ENCODE measurements at places on chromosomes 16 and 17.

DNA sequence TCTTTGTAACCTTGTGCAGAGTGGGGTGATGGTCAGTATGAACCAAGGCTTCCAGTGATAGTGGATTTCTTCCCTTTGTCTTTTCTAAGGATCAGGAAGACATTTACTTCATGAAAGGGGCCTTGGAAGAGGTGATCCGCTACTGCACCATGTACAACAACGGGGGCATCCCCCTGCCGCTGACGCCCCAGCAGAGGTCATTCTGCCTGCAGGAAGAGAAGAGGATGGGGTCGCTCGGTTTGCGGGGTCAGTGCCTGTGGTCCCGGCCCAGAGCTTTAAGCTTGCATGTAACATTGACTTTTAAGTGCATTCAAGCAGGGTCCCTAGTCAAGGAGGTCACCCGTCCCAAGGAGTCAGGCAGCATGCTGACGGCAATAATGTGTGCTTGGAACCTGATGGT, 56.0 kb downstream of the MEAK7 start:
- DNase-seq = no peak

DNA sequence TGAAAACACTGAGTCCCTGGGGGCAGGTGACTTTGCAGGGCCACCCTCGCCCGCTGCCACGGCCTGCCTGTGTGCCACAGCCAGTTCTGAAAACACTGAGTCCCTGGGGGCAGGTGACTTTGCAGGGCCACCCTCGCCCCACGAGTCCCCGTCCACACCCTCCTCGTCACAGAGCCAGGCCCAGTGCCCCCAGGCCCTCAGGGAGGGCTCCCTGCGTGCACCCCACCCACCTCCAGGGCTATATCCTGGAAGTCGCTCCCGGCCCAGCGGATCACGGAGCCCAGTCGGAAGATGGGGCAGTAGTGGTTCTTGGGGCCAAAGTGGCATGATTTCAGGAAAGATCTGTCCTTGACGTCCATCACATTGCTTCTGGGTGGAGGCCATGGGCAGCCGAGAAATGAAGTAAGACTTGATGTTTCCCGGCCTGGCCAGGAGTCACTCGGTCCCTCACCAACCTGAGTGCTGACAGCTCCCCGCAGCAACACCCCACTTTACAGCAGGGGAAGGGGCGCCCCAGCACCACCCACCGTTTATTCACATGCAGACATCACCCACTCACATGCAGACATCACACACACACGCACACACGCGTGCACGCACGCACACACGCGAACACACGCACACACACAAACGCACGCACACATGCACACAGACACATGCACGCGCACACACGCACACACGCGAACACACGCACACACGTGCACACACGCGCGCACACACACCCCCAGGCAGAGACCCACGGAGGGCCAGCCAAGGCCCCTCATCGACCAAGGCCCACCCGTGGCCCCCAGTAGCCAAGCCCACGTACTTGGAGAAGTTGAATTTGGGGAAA, 6.5 kb downstream of the P2RX5 start:
- no peak for DNase-seq

GRCh38 chr16:63289834-63290460, 1253.7 kb upstream of the CDH8 start:
- DNase-seq = peak; percentile 75

- no peak for DNase-seq
Observed at GRCh38 chr16:901149-901548, 69.6 kb downstream of the LMF1 start.

DNA sequence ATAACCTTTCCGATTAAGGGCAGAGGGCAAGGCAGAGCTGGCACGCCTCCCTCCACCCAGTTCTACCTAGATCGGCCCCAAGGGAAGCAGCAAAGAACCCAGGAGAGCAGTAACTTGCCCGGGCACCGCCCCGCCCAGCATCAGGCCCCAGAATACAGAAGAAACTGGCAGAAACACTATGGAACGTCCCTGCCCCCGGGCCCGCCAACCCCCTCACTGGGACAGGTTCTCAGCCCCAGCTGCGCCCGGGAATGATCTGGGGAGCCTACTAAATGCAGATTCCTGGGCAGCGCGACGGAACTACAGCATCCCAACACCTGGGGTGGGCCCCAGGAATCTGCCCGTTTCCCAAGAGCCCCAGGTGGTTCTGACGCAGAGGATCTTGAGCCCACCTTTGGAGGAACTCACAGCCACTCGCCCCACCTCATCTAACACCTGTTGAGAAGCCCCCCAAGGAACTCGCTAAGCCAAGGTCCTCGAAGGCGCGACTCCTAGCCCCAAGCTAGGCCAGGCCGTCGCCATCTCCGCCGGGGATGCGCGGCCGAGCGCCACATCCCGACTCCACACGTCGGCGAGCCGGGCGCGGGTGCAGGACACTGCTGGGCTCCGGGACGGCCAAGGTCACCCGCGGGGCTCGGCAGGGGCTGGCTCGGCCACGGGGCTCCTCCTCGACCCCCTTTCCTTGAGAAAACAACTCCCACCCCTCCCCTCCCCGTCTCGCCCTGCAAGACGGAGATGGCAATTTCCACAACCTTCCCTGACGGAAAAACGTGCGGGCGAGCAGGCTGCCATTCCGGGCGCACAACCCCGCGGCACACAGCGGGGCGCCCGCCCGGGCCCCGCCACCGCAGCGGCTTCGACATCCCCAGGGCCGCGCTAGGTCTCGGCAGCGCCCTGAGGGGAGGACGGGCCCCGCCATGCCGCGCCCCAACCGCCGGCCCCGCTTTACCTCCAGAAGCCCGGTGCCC, 913 bp downstream of the CDIP1 start:
- peak; percentile 35 for DNase-seq

DNA sequence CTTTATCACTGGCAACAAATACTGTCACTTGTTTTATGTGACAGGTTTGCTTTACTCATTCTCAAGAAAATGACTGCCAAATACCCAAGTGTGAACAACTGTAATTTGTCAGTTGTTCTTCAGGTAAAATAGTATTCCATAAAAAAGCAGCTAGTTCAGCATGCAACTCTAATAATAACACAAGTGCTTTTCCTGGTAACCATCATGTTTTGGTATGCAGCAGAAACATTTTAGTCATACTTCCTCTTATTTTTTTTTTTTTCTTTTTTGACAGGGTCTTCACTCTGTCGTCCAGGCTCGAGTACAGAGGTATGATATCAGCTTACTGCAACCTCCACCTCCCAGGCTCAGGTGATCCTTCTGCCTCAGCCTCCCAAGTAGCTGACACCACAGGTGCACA, 4.6 kb downstream of the TERF2 start:
- no peak for DNase-seq

DNA sequence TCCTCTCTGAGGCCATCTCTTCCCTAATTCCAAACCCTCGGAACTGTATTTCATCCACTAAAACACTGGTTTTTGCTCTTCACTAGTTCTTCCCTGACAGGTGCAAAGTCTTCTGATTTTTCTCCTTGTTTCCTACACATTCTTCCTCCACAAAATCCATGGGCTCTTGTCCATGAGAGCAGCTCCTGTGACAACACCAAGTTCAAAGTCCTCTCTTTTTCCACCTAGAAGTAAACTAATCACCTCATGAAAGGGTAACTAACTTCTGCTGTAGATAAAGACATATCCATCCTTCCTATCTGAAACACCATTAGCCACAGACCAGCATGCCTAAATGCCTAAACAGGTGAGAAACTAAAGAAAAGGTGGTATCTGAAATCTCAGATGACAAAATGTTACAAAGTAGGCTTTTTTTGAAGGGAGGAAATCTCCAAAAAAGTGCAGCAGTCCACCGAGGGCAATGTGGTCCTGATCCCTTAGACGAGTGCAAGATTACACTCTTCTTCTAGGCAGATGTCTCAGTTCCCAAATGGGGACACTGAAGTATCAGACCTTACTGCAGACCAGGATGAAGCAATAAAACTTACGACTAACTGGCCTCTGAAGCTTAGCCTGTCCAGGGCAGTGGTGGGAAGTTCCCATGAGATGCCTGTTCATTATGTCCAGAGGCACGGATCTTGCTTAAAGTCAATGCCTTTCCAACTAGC, 2.8 kb downstream of the PIP4K2B start:
- DNase-seq = no peak

DNA sequence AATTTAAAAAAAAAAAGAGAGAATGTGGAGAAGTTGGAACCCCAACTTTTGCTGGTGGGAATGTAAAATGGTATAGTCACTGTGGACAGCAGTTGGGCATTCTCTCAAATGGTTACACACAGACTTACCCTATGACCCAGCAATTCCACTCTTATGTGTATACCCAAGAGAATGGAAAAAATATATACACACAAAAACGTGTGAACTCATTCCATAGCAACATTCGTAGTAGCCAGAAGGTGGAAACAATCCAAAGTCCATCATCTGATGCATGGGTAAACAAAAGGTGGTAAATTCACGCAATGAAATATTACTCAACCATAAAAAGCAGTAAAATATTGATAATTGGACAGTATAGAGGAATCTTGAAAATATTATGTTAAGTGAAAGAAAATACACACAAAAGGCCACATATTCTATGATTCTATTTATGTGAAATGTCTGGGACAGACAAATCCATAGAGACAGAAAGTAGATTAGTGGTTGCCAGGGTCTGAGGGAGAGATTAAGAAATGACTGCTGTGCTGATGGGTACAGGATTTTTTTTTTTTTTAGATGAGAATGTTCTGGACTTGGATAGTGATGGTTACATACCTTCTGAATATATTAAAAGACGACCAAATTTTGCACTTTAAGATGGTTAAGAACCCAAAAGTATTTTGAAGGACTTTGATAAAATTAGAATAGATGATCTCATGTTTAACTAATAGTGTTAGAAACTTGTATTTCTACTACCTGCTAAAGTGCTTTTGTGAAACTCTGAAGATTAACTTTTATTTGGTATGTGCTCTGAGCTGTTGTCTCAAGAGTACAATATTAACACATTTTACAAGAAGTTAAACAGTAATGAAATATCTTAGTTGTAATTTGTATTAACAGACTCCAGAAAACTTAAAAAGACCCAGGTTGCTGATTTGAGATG, 60.9 kb downstream of the MRTFB start:
- DNase-seq = no peak

- DNase-seq = no peak
Observed at GRCh38 chr17:21113716-21114115, 13.0 kb upstream of the DHRS7B start.

- no peak for DNase-seq
Observed at GRCh38 chr16:62014319-62014923, 21.8 kb downstream of the CDH8 start.

- no peak for DNase-seq
Observed at GRCh38 chr16:78882751-78883150, 717.8 kb downstream of the MAF start.
